ENCODE measurements at places on chromosomes 1 and 21.

GRCh38 chr1:40884055-40884795 is 22.1 kb upstream of the CITED4 start:
- no peak for DNase-seq

DNA sequence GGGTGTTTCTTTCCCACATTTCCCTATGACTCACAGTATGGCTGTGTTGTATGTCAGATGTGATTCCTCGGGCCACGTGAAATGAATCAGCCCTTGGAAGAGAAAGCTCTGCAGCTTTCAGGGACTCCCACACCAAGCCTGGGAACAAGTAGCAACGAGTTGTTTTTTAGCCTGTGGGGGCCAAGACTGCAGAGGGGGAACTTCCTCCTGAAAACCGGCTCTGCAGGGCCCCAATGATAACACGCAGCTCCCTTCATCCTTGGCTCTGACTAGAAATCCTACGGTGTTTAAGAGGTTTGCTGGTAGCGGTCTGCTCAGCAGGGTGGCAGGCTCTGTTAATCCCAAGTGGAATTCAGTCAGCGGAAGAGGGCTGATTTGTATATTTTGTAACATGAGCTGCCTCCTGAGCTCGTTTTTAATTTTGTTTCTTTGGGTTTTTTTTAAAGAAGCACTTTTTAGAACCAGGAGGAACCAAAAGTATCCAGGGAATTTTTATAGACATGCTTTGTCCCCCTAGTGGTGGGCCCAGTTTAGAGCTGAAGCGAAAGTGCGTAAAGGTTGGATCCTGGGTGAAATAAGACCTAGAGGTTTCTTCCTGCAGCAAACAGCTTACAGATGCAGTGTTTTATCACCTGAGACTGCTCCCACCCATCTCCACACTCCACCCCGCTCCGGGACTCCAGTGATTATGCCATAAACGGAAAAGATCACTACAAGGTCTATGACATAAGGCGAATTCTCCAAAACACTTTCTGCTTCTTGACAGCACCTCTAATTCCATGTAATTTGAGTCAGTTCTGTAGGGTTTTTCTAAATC is 48.8 kb downstream of the LAMC2 start:
- DNase-seq, result peak; percentile 48

DNA sequence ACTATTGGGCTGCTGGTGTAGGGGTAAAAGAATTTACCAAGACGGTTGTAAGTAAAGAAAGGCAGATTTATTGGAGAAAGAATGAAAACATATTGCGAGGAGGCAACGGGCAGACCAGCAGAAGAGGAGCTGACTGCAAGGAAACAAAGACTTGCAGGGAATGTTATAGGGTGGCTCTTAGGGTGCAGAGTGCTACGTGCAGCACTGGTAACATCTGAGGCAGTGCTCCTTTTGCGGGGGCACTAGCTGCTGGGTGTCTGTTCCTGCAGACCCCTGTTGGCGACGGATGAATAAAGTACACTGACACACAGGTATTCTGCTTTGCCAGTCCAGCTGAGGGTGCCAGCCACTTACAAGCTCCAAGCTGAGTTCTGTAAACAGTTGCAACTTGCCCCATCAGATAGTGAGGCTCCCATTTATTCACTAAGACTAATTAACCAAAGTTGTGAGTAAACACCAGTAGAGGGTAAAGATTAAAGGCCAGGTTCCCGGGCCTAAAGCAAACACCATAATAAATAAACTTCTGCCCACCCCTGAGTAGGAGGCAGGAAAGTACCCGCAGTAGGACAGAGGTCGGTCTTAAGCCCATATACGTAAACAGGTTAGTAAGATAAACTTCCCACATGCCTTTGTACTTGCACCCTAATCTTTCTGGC is 140.2 kb upstream of the KCNK1 start:
- no peak for DNase-seq

DNA sequence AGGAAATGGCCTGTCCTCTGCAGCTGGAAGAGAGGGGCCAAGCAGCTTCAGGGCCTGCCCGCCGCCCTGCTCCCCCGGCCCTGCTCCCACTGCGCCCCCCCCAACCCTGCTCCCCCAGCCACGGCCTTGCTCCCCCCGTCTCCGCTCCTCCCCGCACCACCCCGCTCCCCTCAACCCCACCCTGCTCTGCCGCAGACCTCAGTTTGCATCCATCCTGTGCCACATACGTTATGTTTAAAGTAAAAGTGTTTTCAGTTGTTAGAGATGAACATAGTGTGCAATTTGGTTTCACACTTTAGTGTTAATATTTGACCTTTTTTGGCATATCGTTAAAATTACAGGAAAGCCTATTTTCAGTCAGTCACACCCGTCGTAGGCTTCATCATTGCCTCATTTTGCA is 34.1 kb upstream of the DIP2A start:
- no peak for DNase-seq

DNA sequence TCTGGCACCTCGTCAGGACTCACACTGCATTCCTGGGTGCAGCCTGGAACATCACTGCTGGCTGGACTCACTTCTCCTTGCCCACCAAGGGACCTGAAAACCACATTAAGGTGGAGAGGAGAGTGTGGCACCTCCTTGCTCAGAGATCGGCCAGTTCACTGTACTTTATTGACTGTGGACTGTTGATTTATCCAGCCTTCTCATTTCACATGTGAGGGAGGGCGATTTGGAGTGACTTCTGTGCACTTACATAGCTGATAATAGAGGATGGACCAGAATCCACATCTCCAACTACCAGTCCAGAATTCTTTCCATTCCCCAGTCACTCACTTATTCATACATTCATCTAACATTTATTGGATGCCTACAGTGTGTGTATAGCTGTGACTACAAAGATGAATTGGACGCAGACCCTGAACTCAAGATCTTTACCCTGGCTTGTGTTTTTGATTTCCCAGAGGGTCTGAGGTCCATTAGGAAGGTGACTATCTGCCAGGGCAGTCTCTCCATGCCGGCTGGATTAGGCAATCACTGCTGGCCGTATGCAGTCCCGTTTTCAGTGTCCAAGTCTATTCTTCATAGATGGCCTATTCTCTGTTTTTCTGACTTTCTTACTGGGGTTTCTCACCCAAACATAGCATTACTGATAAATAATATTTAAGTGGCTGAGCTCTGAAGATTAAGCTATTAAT is 233.5 kb upstream of the SGIP1 start:
- DNase-seq, result no peak

Measured in omental fat pad (tissue), 4 donors.